ENCODE measurements at places on chromosomes 7 and 10.

GRCh38 chr7:106372595-106373318, 88.0 kb upstream of the NAMPT start:
- no peak for DNase-seq

DNA sequence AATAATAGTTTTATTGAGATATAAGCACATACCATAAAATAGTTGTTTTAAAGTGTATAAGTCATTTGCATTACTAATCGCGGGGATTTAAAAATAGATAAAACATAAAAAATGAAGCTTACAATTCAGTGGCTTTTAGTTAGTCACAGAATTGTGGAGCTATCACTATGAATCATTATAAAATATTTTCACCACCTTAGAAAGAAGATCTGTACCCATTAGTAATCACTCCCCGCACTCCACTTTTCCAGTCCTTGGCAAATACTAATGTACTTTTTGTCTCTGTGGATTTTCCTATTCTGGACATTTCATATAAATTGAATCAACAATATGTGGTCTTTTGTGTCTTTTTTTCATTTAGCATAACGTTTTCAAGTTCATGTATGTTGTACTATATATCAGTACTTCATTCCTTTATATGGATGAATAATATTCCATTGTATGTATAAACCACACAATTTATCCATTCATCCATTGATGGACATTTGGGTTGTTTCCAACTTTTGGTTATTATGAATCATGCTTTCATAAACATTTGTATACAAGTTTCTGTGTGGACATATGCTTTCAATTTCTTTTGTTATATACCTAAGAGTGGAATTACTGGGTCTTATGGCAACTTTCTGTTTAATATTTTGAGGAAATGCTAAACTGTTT, 162.5 kb downstream of the MAGI2 start:
- DNase-seq = no peak

DNA sequence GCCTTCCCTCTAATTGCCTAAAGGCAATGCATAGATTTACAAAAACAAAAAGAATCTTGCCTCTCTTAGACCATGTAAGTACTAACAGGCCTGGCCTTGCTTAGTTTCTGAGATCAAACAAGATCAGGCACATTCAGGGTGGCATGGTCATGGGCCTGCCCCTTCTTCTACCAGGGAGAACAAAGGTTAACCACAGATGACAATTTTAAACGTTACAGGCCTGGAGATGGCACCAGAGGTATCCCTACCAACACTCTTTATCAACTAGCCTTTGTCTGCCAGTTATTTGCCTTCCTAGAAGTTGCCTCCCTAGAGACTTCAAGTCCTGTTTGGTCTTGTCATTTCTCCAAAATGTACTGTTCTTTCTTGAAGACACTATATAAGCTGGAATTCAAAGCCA, 252.6 kb downstream of the DOCK4 start:
- no peak for DNase-seq

- no peak for DNase-seq
These were observed 207.7 kb upstream of the SHH start for GRCh38 chr7:156019776-156020565.

DNA sequence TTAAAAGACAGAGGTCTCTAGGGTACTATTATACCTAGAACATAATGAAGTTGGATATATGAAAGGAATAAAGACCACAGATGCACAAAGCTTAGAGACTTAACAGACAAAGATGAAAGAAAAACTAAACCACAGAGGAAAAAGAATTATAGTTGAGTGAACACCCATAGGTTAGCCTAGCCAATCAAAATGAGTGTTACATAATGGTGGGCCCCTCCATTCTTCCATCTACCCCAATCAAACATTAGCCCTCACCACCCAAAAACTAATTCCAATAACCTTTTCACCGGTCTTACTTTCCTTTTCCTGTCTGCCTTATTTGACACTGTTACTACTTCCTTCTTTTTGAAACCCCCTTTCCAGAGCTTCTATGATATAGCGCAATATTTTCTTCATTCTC, 130.1 kb downstream of the ELMO1 start:
- DNase-seq = no peak

GRCh38 chr10:61487506-61487905, 34.3 kb upstream of the TMEM26 start:
- no peak for DNase-seq

- no peak for DNase-seq
These were observed 50.8 kb downstream of the NEBL start for GRCh38 chr10:20846263-20846662.

DNA sequence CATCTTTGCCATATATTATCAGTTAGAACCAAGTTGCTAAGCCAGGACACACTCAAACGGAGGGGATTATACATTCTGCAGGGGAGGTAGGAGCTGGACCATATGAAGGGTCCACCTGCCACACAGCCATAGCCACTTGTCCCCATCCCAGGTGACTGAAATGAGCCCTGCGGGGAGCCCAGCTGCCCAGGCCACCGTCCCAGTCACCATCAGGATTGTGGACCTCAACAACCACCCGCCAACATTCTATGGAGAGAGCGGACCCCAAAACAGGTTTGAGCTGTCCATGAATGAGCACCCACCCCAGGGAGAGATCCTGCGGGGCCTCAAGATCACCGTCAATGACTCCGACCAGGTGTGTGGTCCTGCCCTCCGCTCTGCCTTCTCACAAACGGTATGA, 13.7 kb downstream of the CDHR1 start:
- DNase-seq = no peak

GRCh38 chr10:102661658-102662028, 17.4 kb downstream of the TRIM8 start:
- no peak for DNase-seq

GRCh38 chr7:42264702-42265101, 27.7 kb upstream of the GLI3 start:
- no peak for DNase-seq

GRCh38 chr7:117135553-117135891, 182.2 kb downstream of the ST7 start:
- DNase-seq = no peak

DNA sequence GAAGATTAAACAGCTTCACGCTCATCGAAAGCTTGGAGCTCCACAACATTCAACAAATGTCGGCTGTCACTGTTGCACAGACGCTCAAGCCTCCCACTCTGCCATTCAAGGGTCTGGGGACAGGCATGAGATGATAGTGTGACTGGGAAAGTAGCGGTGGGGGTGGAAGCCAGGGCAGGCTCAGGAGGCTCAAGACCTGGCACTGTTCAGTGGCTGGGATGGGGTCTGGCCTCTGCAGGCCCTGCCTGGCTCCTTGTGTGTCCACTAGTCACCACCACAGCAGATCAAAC, 13.5 kb upstream of the GTPBP4 start:
- DNase-seq = no peak

- DNase-seq = no peak
These were observed 285.9 kb downstream of the ADARB2 start for GRCh38 chr10:1451362-1451888.

DNA sequence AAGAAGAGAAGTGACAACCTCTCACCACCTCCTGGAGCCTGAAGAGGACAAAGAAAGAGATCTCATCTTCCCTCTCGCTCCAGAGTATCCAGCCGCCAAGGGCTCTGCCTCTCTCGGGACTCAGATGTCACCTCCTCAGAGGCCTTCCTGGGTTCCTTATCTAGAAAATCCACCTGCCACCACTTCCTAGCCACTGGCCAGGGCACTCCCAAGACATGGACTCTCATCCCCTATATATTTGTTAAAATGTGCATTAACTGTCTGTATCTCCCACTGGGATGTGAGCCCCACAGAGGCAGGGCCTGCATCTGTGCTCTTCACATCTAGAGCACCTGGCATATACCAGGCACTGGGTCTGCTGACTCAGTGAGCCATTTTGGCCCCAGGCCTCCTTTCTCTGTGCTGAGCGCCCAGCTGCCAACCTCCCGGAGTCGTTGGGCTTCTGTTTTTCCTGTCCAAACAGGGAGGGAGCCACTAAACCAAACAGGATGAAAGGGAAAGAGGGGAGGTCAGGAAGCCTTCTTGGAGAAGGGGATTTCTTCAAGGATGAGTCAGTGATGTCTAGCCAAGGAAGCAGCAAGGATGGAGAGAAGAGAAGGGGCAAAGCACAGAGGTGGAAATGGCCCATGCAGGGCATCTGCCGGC, 58.9 kb downstream of the KCNMA1 start:
- DNase-seq = no peak

GRCh38 chr7:128858380-128859231, 4.0 kb upstream of the ATP6V1F start:
- DNase-seq = no peak

DNA sequence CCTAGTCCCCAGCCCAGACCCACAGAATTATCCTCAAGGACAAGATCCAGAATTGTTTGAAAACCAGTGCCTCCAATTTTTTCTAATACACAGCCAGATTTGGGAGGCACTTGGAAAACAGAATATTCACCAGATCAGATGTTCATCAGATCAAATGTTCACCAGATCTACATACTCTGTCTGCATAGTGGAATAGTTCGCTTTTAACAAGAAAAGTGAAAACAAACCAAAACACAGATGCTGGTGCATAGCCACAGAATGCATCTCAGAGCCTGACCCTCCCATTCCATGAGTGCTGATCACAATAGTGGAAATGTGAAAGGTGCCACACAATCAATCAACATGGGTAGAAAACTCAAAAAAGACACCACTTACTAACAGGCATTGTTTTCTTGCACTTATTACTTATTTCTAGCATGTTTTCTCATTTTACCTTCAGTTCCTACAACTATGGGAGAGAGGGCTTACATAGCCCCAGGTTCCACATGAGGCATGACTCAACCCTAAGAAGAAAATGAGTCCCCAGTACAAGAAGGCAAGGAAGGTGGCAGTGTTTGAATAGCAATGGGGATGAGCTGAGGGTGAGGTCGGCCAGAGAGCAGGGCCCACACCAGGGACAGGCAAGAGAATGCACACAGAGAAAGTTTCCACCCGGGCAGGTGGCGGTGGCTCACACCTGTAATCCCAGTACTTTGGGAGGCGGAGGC, 432.7 kb upstream of the NFE2L3 start:
- no peak for DNase-seq

All from stimulated activated CD4-positive, alpha-beta T cell treated with anti-CD3 and anti-CD28 coated beads, Interleukin-1b, Interleukin-23, amount 100 ng/mL, for 1 hour (primary cell).